ENCODE measurements at places on chromosomes 5 and 9.

DNA sequence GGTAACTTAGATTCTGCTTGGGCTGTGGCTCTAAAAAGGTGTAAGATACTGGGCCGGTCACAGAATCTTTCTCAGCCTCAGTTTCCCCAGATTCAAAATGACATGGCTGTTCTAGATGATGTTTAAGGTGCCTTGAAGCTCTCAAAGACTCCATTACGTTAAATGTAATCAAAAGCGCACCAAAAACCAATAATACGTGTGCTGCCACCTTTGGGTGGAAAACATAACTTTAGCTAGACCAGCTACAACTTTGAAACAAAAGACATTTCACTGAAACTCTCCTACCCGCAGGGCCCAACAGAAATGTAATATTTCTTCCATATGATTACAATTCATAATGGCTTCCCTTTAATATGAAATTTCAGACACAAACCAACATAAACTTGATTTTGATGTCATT, 35.0 kb upstream of the PCSK5 start:
- DNase-seq = no peak

DNA sequence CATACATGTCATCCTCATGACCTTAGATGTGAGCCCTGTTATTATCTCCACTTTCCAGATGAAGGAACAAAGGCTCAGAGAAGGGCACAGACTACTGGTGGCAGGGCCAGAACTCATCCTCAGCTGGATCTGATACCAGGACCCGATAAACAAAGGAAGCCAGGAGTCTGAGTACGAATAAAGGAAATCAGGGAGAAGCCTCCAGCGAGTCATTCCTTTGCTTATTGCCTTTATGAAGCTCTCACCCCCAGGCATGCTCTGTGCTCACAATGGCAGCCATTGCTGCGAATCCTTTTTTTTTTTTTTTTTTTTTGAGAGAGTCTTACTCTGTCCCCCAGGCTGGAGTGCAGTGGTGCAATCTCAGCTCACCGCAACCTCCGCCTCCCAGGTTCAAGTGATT, 130.1 kb downstream of the GAPVD1 start:
- no peak for DNase-seq

- no peak for DNase-seq
These were observed 29.4 kb upstream of the SPATA31D4 start for GRCh38 chr9:81898851-81899250.

DNA sequence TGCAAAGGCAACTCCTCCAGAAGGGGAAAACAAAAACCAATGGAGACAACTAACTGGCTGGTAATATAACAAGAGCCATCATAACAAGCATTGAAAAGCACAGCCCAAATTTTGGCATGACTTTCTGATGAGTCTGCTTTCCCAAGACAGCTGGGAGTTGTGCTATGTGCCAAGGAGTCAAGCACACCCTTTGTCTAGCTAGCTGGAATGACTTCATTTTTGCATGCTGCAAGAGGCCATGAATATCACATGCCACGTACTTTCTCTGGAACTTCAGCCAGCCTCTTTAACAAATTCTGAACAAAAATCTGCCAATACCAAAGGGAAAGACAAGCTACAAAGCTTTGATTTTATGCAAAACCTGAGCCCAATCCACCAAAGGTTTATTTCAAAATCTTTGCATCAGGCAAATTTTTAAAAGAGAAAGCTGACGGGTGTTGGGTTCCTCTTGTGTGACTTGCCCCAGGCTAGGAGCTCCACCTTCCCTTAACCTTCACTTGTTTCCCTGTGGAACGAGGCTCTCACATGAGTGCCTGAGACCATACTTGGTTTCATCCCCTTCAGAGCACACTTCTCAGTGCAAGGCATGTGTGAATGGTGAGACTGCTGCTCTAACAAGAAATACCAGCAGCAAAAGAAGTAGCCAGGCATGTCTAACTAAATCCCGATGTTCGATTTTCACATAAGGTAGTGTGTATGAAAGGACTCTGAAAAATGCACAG, 47.3 kb downstream of the S1PR3 start:
- DNase-seq = peak; percentile 89

GRCh38 chr5:37808945-37809344, 30.9 kb downstream of the GDNF start:
- no peak for DNase-seq

DNA sequence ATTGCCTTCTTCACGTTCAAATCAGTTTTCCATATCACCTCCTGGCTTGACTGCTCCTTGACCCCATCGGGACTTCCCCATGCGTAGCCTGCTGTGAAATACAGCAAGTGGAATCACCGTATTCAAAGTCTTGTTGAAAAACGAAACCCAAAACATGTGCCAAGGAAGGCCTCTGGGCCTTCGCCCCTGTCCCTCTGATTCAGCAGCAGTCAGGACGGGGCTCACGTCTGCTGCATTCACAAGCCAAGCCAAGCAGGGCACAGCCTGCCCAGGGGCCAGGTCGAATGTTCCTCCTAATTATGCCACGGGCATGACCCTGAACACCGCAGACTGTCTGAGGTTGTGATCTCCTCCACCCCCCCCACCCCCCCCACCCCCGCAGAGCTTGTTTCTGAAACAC, 960 bp upstream of the CTNND2 start:
- DNase-seq = no peak

DNA sequence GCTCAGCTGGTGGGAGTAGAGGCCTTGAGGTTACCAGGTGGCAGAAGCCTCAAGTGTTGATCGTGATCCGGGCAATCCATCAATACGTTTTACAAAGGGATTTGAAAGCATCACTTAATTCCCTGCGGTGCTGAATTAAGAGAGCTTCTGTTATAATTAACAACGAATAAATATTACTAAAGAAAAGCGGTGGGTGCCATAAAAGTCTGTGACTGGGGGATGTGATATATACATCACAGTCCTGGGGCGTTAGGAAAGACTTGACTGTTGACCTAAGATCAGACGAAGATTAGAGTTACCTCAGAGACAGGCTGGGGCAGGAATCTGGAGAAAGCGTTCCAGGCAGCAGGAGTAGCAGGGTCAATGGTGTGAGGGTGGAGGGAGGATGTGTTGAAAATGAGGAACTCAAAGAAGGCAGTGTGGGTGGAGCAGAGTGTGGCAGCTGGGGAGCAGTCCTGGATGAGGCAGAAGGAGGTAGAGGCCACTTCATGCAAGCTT, 6.7 kb upstream of the C5orf63 start:
- no peak for DNase-seq

DNA sequence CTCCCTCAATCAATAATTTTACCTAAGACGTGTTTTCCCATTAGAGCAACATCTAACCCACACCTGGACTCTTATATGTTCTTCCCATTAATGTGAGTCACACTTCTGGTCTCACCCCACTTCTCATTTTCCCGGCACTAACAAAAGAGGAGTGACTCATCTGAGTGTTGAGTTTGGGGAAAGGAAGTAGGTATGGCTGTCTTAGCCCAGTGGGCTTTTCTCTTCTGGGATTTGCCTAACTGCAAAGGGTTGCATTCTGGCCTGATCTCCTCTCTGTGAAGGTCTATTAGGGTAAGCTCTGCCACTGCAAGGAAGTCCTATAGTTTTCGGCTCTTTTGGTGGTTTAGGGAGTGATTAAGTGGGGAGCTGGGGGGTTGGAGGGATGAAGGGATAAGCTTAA, 195.6 kb downstream of the KIAA0825 start:
- no peak for DNase-seq

DNA sequence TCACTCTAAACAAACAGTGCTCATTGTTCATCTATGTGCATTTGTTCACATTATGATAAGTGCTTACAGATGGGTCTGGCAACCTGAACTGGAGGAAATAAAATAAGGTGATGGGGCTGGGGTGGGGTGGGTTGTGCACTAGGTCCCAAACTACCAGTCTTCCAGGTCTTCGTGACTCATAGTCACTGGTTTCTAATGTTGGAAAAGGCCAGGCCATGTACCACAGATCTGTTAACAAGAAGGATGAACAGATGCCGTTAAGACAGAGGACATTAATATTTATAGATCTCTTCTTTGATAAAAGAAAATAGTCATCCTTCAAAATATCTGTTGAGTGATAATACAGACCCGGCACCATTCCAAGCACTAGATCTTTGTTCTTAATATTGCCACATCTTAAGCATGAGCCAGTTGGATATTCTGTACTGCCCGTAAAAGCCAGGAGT, 71.4 kb upstream of the STARD4 start:
- no peak for DNase-seq

GRCh38 chr9:33660772-33661171, 134.6 kb upstream of the PRSS3 start:
- no peak for DNase-seq

DNA sequence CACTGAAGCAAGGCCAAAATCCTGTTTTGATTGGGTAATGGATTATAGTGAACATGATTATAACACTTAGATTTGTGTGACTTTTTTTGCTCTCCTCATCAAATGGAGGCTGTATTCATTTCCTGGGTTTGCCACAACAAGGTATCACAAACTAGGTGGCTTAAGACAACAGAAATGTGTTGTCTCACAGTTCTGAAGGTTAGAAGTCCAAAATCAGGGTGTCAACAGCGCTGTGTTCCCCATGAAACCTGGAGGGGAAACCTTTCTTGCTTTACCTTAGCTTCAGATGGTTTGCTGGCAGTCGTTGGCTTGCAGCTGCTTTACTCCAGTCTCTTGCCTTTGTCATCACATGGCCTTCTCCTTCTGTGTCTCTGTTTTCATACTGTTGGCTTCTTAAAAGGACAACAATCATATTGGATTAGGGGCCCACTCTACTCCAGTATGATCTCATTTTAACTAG, 32.4 kb downstream of the CDC42SE2 start:
- DNase-seq = no peak

GRCh38 chr9:26234865-26235264, 556.6 kb upstream of the TUSC1 start:
- DNase-seq = no peak

DNA sequence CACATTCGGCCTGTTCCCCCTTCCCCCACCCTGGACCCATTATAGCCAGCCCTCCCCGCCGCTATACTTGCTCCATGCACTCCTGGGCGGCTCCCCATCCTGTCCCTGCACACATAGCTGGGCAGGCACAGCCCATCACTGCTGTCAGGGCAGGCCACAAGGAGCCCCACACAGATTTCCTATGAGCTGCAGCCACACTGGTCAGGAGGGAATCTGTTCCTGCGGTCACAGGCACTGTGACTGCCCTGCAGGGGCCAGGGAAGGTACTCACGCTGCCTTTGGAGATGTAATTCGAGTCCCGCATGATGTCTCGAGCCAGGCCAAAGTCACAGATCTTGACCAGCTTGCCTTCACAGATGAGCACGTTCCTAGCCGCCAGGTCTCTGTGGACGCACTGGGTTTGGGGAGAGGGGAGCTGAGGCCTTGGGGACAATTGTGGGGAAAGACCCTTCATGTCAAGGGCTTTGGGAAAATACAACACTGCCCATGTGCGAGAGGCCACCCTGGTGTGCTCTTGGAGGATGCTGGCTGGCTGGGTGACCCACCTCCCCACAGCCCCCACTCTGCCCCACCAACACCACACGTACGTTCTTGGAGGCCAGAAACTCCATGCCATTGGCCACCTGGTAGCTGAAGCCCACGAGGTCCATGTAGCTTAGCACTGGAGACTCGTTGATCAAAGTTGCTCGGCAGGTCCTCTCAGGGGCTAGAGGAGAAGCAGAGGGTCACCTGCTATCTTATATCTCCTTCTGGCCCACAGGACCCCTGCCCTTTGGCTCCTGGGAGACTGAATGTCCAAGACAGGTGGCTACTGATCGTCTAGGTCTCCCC, 34.5 kb upstream of the CSF1R start:
- DNase-seq = no peak

GRCh38 chr5:39424736-39425637, at the start of gene DAB2:
DAB2 (minus strand) TSS chr5:39424980; CDS start chr5:39394320, 30,660 bp downstream.
- peak; percentile 92 for DNase-seq

DNA sequence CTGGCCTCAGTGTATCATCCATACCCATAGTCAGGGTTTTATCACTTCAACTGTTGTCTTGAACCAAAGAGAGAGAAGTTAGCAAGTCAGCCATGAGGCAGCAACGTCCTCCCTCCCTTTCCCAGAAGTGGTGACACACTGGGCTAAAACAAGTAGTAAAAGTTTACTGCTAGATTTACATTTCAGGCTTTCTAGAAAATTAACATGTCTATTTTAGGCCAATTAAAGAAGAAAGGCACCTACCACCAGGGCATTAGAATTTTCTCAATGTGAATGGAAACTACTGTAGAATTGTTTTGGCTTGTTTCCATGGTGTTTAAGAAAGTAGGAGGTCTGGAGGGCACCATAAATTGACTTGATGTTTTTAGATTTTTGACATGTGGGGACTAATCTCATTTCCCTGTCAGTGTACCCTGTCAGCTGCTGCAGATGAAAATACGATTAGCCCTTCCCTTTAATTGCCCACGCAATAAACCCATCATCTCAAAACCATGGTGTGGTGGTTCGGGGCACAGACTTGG, 121.8 kb upstream of the ELL2 start:
- DNase-seq = no peak

DNA sequence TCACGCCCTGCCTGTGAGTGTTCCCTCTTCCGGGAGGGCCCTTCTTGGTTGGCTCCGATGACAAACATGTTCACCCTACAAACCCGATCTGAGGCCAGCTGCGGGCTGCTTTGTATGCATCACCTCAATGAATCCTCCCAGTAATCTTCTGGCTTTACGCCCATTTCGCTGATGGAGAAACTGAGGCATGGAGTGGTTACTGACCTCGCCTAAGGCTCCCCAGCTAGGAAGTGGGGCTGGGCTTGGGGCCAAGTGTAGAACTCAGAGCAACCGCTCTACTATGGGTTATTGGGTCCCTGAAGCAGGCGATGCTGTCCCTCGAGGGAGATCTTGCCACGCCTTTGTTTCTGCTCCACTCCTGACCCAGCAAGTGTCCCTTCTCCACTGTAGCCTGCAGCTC, 38.2 kb upstream of the RPL26L1 start:
- peak; percentile 55 for DNase-seq

GRCh38 chr9:132597073-132597775, 14.8 kb downstream of the BARHL1 start:
- DNase-seq = no peak

GRCh38 chr5:111494355-111494999, 17.9 kb downstream of the STARD4 start:
- DNase-seq = no peak

- DNase-seq = no peak
These were observed 205.7 kb downstream of the DRD1 start for GRCh38 chr5:175238326-175238725.

GRCh38 chr5:180647465-180647864, 1.9 kb downstream of the FLT4 start:
- no peak for DNase-seq

GRCh38 chr9:36997414-36997813, 36.7 kb downstream of the PAX5 start:
- no peak for DNase-seq

GRCh38 chr5:180869587-180869986, 8.5 kb upstream of the ZFP62 start:
- DNase-seq = no peak

DNA sequence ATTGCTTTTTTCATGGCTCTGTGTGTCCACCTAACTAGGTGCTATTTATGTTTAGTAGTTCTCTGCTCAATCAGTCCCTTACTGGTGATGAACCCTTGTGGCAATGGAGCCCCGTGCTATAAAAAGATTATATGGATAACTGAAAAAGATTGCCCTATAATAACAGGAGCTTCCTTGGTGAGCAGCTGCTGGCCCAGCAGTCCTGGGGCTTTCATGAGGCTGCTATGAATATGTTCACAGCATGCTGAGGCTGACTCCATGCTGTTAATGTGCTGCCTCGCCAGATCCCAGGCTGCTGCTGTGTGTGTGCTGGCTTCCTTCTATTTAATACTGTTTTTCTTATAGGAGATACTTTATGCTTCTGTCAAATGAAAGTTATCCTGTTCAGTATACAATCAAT, 357.5 kb downstream of the TAF11L14 start:
- peak; percentile 83 for DNase-seq
